ENCODE measurements at places on chromosomes 2 and 18. TPM values are rescaled to one million over a fixed set of nuclear protein-coding genes. Genes with fewer than 3 reads are reported as not detected.

IL1RL1 gene
- 2.7 TPM for total RNA-seq

EN1 gene
- not detected for total RNA-seq

CRACDL gene
- 1.6 TPM for total RNA-seq

B3GNT7 gene
- total RNA-seq: 6.5 TPM

CPLX4 gene
- 0.10 TPM for total RNA-seq

EMILIN2 gene
- total RNA-seq: 37.4 TPM

GTF2A1L gene
- not detected for total RNA-seq

CD8B2 gene
- 0.73 TPM for total RNA-seq

CYP27C1 gene
- not detected for total RNA-seq

SERPINB2 gene
- 143 TPM for total RNA-seq

RUFY4 gene
- 1.0 TPM for total RNA-seq

INHA gene
- not detected for total RNA-seq

LOXHD1 gene
- total RNA-seq: 0.63 TPM

TGFA gene
- 0.63 TPM for total RNA-seq

DSC2 gene
- total RNA-seq: 8.1 TPM

DOK6 gene
- 2.2 TPM for total RNA-seq

RBKS gene
- total RNA-seq: 12.1 TPM

MAPK4 gene
- total RNA-seq: not detected

TEX51 gene
- total RNA-seq: not detected

HS6ST1 gene
- total RNA-seq: 15.1 TPM

ZSWIM2 gene
- not detected for total RNA-seq

CCBE1 gene
- under 0.01 TPM for total RNA-seq

C2orf92 gene
- total RNA-seq: 4.5 TPM

LRRC30 gene
- not detected for total RNA-seq

CPO gene
- 0.21 TPM for total RNA-seq

REG3G gene
- not detected for total RNA-seq

CCDC102B gene
- 4.1 TPM for total RNA-seq

CCL20 gene
- total RNA-seq: 130 TPM

PTPN2 gene
- 63.1 TPM for total RNA-seq

CSRNP3 gene
- total RNA-seq: under 0.01 TPM

MC5R gene
- total RNA-seq: not detected
